Fibroblast of the conjunctiva (primary cell): ENCODE measurements at places on chromosomes 5 and 9.
A peak's percentile ranks its signal among the peaks of the same experiment; 100 is the strongest.

DNA sequence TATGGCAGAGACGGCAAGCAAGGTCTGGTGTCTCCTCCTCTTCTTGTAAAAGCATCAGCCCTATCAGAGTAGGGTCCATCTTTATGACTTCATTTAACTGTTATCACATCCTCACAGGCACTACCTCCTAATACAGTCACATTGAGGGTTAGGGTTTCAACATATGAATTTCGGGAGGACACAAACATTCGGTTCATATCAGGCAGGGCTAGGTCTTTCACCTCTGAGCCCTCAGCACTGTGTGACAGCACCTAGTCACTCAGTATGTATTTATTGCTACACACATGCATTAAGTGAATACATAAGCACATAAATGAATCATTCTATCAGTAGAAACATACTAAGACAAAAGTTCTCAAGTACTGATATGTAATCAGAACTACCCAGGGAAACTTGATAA, 9.4 kb upstream of the BTF3 start:
- no peak for DNase-seq

- DNase-seq, result no peak
Measured at GRCh38 chr9:37952731-37953130, 48.8 kb upstream of the SLC25A51 start.

- DNase-seq, result peak; percentile 85
Measured at GRCh38 chr9:110919609-110920008, 118.7 kb downstream of the LPAR1 start.

GRCh38 chr9:70668751-70669150, 254.3 kb upstream of the KLF9 start:
- peak; percentile 13 for DNase-seq

DNA sequence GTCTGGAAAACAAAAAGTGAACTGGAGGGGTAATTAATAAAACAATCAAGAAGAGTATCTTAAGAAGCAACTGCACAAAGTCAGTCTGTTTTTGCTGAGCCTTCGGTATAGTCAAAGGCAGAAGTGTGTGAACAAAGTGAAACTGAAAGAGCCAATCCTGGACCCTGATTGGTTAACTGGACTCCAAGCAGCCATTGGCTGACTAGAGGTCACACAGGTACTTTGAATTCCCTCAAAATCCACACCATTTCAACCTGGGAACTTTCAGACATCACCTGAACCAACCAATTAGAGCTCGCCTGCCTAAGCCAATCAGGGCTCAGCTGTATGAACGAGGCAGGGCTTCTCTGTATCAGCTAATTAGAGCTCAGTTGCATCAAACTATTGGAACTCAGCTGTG, 286.7 kb downstream of the TLE4 start:
- DNase-seq, result no peak

- DNase-seq, result no peak
Measured at GRCh38 chr9:14345354-14346230, 31.7 kb upstream of the NFIB start.
